ENCODE measurements at places on chromosomes 11 and 22.

DNA sequence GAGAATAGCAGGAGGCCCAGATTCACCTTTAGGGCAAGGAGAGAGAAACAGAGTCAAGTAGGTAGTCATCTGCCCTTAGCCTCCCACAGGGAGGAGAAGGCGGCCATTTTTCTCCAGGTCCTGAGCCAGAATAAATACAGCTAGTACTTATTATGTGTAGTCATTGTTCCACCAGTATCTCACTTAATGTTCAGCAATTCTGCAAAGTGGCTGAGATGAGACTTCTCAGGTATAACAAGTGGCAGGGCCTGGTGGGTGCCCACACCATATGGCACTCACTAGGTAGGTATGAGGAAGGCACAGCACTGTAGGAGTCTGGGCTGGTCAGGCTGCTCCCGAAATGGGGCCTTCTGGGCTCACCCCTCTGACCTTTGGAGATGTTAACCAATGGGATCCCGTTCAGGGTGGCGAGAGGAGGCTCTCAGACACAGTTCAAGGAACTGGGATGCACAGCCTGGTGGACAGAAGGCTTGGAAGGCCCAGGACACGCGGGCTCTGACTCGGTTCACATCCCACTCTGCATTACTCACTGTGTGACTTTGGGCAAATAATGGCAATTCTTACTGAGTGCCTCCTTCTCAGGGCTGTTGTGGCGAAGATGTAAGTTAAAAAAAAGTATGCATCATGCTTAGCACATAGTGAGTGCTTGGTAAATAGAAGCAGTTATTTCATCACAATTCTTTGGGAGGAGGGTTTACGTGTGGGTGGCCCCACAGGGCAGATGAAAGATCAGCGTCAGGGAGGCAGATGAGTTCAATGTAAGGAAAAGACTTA lies 25.1 kb downstream of the RTN4RL2 start:
- peaks cover 40% of the 10 kb centered on the region for H3K27me3 ChIP-seq
- no peak for DNase-seq
- peaks cover 7% of the 10 kb centered on the region for H3K4me1 ChIP-seq
- peaks cover 48% of the 10 kb centered on the region for H3K36me3 ChIP-seq

DNA sequence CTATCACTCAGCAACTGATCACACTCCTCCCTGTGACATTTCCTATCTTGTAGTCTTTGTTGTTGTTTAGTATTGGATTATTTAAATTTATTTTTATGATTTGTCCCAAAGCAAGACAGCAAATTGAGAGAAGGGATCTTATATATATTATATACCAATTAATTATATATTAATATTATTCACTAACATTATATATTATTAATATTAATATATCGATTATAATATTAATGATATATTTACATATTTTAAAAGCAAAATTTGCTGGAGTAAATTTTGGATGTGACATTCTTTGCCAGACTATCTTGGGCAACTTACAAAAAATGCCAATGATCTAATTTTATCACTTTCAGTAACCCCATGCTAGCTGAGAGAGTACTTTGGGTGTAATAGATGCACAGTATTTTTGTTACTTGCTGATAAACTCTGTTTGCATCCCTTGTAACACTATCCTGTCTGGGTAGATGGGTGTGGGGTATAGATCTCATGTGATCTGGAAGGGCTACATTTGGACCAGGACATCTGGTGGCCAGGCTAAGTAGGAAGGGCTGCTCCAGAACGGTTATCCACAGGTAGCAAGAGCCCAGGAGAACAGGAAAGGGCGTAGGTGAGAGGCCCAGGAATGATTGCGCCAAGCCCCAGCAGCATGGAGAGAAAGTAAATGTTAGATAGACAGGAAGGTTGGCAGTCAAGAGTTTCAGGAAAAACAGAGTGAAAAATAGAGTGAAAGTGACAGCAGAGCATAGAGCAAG lies 608.6 kb upstream of the KIRREL3 start:
- H3K27ac ChIP-seq: no peak overlapping the region
- H3K4me3 ChIP-seq: no peak overlapping the region
- peaks cover 6% of the 10 kb centered on the region for H3K27me3 ChIP-seq
- no peaks in the 10 kb centered on the region for H3K36me3 ChIP-seq
- DNase-seq: no peak

- H3K27ac ChIP-seq: no peak overlapping the region
- no peaks in the 10 kb centered on the region for H3K27me3 ChIP-seq
- peaks cover 49% of the 10 kb centered on the region for H3K4me1 ChIP-seq
- no peaks in the 10 kb centered on the region for H3K36me3 ChIP-seq
These were observed 3.2 kb downstream of the FUT4 start for GRCh38 chr11:94546886-94547285.

GRCh38 chr11:33195462-33196173 lies 34.3 kb upstream of the CSTF3 start:
- DNase-seq: no peak
- no peak overlapping the region for H3K27ac ChIP-seq
- no peak overlapping the region for H3K4me3 ChIP-seq
- no peaks in the 10 kb centered on the region for H3K4me1 ChIP-seq
- peaks cover 3% of the 10 kb centered on the region for H3K36me3 ChIP-seq

DNA sequence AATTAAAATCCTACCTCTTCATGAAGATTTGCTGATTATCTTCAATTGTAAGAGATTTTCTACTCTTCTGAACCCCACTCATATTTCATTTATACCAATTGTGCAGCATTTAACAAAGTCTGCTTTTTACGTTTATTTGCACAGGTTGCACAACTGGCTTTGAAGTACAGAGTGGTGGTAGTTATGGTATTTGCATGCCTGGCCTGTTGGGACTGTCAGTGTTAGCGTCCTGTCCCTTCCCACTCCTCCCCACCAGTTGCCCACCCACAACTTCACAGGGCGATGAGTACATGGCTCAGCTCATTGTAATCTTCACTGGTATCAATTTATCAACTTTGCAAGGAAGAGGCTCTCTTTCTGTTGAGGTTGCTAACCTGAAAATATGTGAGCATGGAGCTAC lies 372.3 kb downstream of the AASDHPPT start:
- no peaks in the 10 kb centered on the region for H3K27me3 ChIP-seq
- DNase-seq: no peak
- no peaks in the 10 kb centered on the region for H3K4me1 ChIP-seq

DNA sequence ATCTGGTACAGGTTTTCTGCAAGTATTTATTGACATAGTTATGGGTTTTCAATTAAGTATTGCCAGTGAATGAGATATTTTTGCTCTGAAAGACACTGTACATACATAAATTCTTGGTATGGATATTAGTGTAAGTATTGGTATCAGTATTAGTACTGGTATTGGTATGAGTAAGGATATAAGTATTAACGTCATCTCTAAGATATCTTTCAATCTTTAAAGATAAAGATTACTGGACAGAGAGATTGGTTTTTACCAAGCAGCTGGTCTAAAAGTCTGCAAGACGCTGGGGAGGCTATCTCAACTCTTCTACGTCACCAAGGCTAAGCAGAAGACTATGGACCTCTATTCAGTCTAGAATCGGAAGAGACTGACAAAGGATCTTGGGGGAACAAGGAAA lies 234.5 kb downstream of the NXPE2 start:
- peaks cover 1% of the 10 kb centered on the region for H3K27me3 ChIP-seq
- H3K36me3 ChIP-seq: no peaks in the 10 kb centered on the region
- no peak overlapping the region for H3K27ac ChIP-seq

GRCh38 chr11:118606157-118606843 lies 1.1 kb upstream of the PHLDB1 start:
- peaks cover 24% of the 10 kb centered on the region for H3K4me1 ChIP-seq
- no peak overlapping the region for H3K27ac ChIP-seq
- H3K4me3 ChIP-seq: peak overlapping the region; percentile 71
- H3K27me3 ChIP-seq: peaks cover 14% of the 10 kb centered on the region

- no peak overlapping the region for H3K4me3 ChIP-seq
- peaks cover 3% of the 10 kb centered on the region for H3K4me1 ChIP-seq
- no peak for DNase-seq
These were observed 30.1 kb downstream of the ATG16L2 start for GRCh38 chr11:72844356-72844755.

- H3K27ac ChIP-seq: no peak overlapping the region
- peaks cover 24% of the 10 kb centered on the region for H3K4me1 ChIP-seq
- peaks cover 37% of the 10 kb centered on the region for H3K27me3 ChIP-seq
- no peak for DNase-seq
These were observed 809 bp downstream of the PDE2A start for GRCh38 chr11:72673284-72673942.

DNA sequence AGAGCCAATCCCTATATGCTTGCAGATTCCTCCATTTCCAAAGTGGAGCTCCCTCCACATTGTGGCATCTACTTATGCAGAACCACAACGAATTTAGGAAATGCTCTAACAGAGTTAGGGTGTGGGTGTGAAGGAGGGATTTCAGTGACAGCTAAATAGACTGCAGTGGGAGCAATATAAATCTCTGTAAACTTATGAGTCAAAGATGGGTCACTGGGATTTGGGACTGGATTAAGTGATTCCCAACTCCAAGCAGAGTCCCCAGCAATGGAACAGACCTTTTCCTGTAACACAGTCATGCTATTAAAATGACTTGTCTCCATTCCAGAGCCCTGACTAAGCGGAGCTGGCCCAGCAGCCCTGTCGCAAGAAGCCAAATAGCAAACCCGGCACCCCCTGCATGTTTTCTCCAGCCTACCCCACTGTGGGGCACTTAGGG lies 36.6 kb downstream of the RPL27A start:
- no peak overlapping the region for H3K27ac ChIP-seq
- no peak overlapping the region for H3K4me3 ChIP-seq
- H3K4me1 ChIP-seq: peaks cover 8% of the 10 kb centered on the region
- DNase-seq: no peak
- no peaks in the 10 kb centered on the region for H3K36me3 ChIP-seq

DNA sequence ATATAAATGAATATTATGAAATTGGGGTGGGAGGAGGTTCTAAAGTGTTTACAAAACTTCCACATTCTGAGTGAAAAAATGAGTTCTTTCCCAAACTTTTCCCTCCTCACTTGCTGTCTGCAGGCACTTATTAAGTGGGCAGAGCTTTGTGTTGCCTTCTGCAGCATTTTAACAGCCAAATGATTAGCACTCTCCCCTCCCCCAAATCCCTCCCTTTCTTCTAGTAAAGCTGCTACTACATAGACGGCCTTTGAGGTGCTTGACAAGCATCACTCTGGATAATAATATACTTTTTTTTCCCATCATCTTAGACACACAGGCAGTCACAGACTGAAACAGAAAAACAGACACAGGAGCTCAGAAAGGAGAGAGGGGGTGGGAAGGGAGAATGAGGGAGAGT lies 493.5 kb downstream of the DLG2 start:
- DNase-seq: no peak
- no peak overlapping the region for H3K4me3 ChIP-seq
- H3K36me3 ChIP-seq: no peaks in the 10 kb centered on the region
- no peak overlapping the region for H3K27ac ChIP-seq

GRCh38 chr11:32847511-32847910 lies 17.8 kb downstream of the PRRG4 start:
- no peaks in the 10 kb centered on the region for H3K27me3 ChIP-seq
- H3K36me3 ChIP-seq: no peaks in the 10 kb centered on the region
- no peak for DNase-seq
- H3K4me1 ChIP-seq: peaks cover 3% of the 10 kb centered on the region
- no peak overlapping the region for H3K4me3 ChIP-seq
- no peak overlapping the region for H3K27ac ChIP-seq

- H3K4me1 ChIP-seq: no peaks in the 10 kb centered on the region
- H3K27ac ChIP-seq: no peak overlapping the region
- peaks cover 10% of the 10 kb centered on the region for H3K27me3 ChIP-seq
- DNase-seq: no peak
- H3K36me3 ChIP-seq: no peaks in the 10 kb centered on the region
These were observed 1290.9 kb downstream of the BRD1 start for GRCh38 chr22:48536541-48537342.

- H3K4me3 ChIP-seq: no peak overlapping the region
- no peaks in the 10 kb centered on the region for H3K4me1 ChIP-seq
- H3K27ac ChIP-seq: no peak overlapping the region
- no peak for DNase-seq
- no peaks in the 10 kb centered on the region for H3K36me3 ChIP-seq
- no peaks in the 10 kb centered on the region for H3K27me3 ChIP-seq
These were observed 39.0 kb downstream of the PDGFD start for GRCh38 chr11:104124979-104125378.

GRCh38 chr11:117179048-117179999 lies 781 bp downstream of the SIDT2 start:
- H3K27me3 ChIP-seq: no peaks in the 10 kb centered on the region
- peaks cover 2% of the 10 kb centered on the region for H3K36me3 ChIP-seq
- peak; percentile 60 for DNase-seq
- peak overlapping the region; percentile 98 for H3K27ac ChIP-seq

- DNase-seq: no peak
These were observed 44.5 kb downstream of the TRIOBP start for GRCh38 chr22:37741312-37741795.

DNA sequence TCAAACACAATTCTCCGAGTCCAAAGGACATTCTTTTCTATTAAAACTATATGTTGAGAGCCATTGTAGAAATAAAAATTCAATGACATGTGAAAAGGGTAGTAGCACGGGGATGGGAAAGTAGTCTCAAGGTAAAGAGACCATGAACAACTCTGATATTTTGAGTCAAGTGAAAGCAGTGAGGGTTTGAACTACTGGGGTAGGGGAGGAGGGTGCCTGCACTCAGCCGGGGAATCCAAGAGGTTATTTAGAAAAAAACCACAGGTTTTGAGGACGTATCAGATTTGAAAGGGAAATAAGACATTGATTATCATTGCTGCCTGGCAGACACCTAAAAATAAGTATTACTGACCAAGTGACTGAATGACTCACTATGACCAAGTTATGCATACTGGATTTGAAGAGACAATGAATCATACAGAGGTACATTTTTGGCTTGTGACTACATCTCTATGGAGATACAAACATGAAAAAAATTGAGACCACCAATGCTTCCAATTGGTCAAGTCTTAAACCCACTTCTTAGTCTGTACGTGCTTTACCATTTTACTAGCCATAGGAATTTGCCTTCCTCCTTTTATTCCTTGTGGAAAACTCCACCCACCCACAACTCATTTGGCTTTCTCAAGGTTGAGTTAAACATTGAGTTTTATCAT lies 2.2 kb upstream of the OR52H1 start:
- no peaks in the 10 kb centered on the region for H3K4me1 ChIP-seq
- no peak for DNase-seq
- H3K27me3 ChIP-seq: no peaks in the 10 kb centered on the region
- no peak overlapping the region for H3K27ac ChIP-seq
- H3K36me3 ChIP-seq: peaks cover 9% of the 10 kb centered on the region

GRCh38 chr22:35363566-35364086 lies 17.3 kb upstream of the HMOX1 start:
- no peak for DNase-seq
- H3K4me1 ChIP-seq: no peaks in the 10 kb centered on the region
- no peaks in the 10 kb centered on the region for H3K36me3 ChIP-seq
- H3K27ac ChIP-seq: no peak overlapping the region
- H3K27me3 ChIP-seq: peaks cover 40% of the 10 kb centered on the region

GRCh38 chr11:36726420-36726819 lies 128.4 kb upstream of the RAG2 start:
- peaks cover 43% of the 10 kb centered on the region for H3K27me3 ChIP-seq
- DNase-seq: no peak
- no peaks in the 10 kb centered on the region for H3K36me3 ChIP-seq
- no peak overlapping the region for H3K4me3 ChIP-seq
- H3K4me1 ChIP-seq: no peaks in the 10 kb centered on the region

GRCh38 chr11:73197348-73197747 lies 20.7 kb upstream of the P2RY2 start:
- no peaks in the 10 kb centered on the region for H3K4me1 ChIP-seq
- H3K27me3 ChIP-seq: no peaks in the 10 kb centered on the region
- no peaks in the 10 kb centered on the region for H3K36me3 ChIP-seq
- H3K27ac ChIP-seq: no peak overlapping the region
- DNase-seq: no peak
- H3K4me3 ChIP-seq: no peak overlapping the region
